ENCODE measurements at places on chromosomes 11 and 22.
A peak's percentile ranks its signal among the peaks of the same experiment; 100 is the strongest.

GRCh38 chr22:38981005-38981991, 849 bp upstream of the APOBEC3B start:
- peak; percentile 39 for DNase-seq

GRCh38 chr22:29071261-29072045, 1.4 kb upstream of the KREMEN1 start:
- no peak for DNase-seq

- no peak for DNase-seq
Measured at GRCh38 chr22:43300891-43301676, 42.1 kb downstream of the SCUBE1 start.

- no peak for DNase-seq
Measured at GRCh38 chr22:28670161-28670560, 9.5 kb downstream of the TTC28 start.

DNA sequence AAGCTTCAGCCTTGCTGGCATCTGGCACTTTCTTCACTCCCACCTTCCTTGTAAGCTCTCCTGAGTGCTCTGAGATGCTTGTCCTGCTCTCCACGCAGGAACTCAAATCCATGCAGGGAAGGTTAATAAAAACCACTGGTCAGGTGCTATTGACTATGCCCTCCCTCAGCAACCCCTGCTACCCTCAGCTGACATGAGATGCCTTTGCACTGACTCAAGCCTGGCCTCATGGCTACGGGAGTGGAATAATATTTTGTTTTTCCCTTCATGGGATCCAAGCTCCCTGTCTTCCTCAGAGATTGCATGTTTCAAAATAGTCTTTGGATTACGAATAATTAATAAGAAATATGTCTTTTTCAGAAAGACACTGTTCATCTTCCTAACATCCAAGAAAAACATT, 31.7 kb upstream of the ABCC8 start:
- DNase-seq: no peak

- DNase-seq: no peak
Measured at GRCh38 chr11:86418106-86418505, 43.4 kb downstream of the CCDC81 start.

DNA sequence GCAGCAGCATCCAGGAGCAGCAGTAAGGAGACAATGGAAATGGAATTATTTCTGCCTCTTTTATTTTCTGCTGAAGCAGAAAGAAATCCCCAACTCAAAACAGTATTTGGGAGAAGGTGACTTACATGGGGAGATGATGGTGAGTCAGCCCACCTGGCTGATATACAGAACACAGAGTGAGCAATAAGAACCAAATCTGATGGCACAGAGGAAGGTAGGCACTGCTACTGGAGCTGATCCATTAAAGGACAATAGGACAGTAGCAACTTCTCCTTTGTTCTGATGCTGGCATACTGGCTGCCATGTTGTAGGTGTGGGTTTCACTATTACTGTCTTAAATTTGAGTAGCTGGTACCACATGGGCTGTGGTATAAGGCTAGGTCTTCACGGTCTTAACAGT, 45.2 kb downstream of the CLPB start:
- no peak for DNase-seq

GRCh38 chr11:14444441-14445189, 55.0 kb downstream of the COPB1 start:
- DNase-seq: no peak

DNA sequence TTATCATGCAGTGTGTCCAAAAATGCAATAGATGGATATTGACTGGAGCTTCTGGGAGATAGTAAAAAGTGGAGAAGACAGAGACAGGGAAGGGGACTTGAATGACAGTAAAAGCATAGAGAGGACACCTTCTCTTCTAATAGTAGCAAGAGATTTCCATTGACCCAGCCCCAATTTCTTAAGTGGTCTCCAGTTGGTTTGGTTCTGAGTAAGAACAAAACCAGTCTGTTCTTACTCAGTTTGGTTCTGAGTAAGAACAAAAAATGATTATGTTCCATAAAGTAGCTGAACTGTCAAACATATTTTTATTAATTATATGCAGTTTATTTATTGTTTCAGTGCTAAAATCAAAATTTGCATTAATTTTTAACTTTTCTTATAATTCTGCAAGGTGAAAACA, 316.8 kb upstream of the MPPED2 start:
- no peak for DNase-seq

GRCh38 chr11:85096939-85097338, 530.2 kb downstream of the DLG2 start:
- no peak for DNase-seq

DNA sequence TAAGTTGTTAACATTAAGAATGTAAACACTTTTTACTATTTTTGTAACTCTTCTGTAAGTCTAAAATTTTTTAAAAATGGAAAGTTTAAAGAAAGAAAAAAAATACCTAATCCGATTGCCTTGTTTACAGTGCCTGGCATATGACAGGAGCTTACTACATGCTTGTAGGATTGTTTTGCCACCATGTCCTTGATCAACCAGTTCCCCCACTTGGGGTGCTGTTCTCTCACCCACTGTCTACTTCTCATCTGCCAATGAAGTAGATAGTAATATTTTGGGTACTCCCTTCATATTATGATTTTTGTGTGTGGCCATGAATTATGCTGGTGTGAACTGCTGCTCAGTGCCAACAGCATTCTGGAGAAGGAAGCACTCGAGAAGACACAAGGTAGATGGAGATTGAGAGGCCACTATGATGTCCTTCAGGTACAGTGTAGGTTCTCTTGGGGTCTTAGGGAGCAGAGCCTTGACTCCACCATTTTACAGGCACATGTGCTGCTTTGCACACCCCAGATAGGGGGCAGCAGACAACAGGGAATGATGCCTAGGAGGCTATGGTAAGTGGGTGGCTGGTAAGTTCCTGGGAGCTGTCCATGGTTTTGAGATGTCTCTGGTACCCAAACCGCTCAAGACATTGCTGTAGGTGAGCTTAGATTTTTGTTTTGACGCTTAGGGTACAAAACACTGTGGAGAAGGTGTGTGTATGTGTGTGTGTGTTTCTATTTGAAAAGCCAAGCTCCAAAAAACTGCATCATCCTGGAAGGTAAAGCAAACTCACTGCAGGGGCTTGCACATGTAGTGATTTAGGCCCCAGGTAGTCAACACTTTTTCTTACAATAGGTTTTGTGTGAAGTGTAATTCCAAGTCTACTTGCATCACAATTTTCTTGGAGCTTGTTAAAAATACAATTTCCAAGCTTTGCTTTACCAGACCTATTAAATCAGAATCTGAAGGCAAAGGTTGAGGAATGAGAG, 494.5 kb upstream of the LARGE1 start:
- peak; percentile 77 for DNase-seq

DNA sequence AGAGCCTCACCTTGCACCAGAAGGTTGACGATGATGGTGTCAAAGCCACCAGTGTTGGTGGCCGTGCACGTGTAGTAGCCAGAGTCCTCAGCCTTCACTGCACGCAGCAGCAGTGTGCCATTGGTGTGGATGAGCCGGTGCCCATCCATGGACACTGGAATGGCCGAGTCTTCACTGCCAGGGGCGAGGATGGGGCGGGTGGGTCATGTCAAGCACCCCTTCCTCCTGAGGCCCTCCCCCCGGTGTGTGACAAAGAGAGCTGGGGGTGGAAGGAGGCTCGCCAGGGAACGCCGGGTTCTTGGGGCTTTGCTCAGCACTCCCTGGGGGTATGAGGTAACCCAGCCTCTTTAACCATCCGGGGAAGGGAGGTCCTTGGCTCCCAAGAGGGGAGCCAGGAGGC, 111.6 kb downstream of the CEP164 start:
- DNase-seq: no peak

DNA sequence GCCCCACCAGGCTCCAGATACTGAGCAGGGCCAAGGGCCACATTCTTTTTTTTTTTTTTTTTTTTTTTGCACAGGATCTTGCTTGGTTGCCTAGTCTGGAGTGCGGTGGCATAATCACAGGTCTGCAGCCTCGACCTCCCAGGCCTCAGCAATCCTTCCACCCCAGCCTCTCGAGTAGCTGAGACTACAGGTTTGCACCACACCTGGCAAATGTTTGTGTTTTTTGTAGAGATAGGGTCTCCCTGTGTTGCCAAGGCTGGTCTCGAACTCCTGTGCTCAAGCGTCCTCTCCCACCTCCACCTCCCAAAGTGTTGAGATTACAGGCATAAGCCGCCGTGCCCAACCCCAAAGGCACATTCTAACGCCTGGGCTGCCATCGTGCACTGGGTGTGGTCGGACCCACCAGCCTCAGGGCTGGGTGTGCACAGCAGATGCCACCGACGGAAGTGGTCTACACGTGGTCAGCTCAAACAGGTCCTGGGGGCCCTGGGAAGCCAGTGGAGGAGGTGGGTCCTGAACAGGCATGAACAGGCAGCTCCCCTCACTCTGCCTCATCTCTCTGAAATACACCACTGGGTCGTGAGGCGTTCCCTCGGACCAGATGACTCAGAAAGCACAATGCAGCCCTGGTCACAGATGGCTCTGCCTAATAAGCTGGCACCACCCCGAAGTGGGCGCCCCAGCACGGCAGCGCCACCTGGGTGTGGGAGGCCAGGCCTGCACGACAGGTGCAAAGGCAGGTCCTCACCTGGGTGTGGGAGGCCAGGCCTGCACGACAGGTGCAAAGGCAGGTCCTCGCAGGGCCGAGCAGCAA, 5.1 kb upstream of the B4GALNT4 start:
- no peak for DNase-seq

- no peak for DNase-seq
Measured at GRCh38 chr11:11010624-11011127, 152.8 kb upstream of the ZBED5 start.

DNA sequence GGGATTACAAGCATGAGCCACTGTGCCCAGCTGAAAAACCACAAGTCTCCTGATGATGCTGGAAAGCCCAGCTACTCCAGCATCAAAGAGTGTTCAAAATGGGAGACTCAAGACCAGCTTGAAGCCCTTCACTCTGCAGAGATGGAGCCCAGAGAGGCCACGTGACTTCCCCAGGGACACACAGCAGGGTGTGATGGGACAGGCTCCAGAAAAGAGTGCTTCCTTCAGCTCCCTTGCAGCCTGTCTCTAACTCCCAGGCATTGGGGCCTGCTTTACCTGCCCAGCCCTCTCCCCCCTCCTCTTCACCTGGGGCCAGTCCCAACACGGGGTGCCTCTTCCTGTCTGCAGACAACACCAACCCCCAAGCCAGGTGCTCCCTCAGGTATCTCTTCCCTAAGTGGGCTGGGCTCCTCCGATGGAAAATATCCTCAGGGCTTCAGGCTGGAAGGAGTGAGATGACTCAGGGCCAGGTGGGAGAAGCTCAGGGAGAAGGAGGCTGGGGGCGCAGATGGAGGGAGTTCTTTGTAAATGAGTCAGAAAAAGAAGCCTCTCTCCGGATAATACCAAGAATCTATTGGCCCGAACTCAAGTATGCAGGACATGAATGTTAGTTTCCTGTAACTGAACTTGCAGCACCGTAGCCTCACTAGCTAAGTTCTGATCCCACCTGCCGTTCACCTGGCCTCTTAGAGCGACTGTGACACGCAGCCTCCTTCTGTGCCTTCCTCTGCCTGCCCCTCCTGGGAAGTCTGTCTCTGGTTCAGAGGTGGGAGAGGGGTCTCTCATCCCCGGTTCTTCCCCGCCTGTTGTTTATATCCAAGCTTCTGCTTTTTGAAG, 326.6 kb downstream of the MN1 start:
- DNase-seq: no peak

DNA sequence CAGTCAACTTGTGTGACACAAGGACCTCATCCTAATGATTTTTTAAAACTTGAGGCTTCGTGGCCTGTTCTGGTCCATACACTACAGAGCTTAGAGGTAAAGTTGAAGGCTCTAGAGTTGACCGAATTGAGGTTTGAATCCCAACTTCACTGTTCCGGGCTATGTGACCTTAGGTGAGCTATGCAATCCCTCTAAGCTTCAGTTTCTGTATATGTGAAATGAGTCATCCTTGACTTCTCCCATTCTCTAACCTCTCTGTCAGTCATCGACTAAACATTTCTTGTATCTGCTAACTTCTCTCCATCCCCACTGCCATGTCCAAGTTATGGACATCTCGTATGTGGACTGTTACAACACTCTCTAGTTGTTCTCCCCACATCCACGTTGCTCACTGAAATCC, 178.2 kb upstream of the TMEM45B start:
- no peak for DNase-seq

- no peak for DNase-seq
Measured at GRCh38 chr11:69637941-69638871, 2.8 kb upstream of the CCND1 start.

Data from left renal pelvis (tissue), 4 donors.